G401 (cell line): ENCODE measurements at places on chromosomes 3 and 15.
A peak's percentile ranks its signal among the peaks of the same experiment; 100 is the strongest.

GRCh38 chr3:45507820-45508317 lies 86.7 kb upstream of the LIMD1 start:
- no peak for DNase-seq

GRCh38 chr3:62467966-62468722 lies 94.8 kb upstream of the FEZF2 start:
- DNase-seq: no peak

DNA sequence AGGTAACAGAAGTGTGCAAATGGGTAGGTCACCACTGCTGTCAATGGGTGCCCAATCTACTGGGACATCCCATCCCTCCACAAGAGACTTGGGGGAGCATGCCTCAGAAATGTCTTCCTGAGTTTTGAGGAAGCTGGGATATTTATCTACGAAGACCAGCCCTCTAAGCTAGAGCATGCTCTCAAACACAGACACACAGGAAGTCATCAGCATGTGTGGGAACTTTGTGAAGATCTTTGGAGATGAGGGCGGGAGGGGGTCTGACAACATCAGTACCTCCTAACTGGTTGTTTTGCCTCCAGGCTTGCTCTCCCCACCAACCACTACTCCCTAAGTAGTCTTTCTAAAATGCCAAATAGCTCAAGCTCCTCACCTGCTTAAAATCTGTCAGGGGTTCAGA lies 3.5 kb upstream of the MEF2A start:
- no peak for DNase-seq

DNA sequence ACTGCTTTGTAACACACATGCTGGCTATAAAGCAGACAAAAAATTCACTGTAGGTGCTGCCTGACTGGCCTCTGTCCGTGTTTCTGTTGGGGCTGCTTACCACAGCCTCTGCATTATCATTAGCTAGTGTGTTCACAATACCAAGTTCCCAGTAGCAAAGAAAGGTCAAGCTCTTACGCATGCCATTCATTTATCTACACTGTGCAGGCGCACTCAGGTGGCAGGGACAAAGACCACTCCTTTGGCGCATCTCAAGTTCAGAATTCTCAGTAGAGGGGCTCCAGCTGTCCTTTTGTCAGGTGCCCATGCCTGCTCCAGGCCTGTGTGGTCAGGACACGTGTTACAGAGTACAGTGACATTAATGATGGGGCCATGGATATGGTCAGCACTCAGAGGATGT lies 22.3 kb downstream of the MLH1 start:
- DNase-seq: no peak

DNA sequence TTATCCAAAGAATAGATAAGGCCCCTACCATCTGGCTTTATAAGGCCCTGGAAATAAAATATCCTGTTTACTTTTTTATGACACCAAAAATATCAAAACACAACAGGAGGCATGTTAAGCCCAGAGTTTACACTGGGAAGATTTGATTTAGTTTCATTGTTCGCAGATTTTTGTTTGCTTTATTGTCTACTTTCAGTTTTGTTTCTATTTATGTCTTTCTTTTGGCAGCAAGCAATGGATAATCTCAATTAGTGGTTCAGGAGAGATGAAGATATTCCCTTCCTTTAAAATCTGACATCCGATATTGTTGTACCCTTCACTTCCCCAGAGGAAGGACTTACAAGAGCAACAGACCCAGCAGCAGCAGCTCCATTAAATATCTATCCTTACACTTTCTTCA lies 249.4 kb upstream of the ARPP21 start:
- no peak for DNase-seq

GRCh38 chr15:89457086-89457485 lies 39.3 kb downstream of the RHCG start:
- peak; percentile 18 for DNase-seq

- peak; percentile 14 for DNase-seq
Observed at GRCh38 chr3:66989241-66989640, 8.9 kb upstream of the KBTBD8 start.

- DNase-seq: no peak
Observed at GRCh38 chr3:139928708-139929505, 6.1 kb upstream of the CLSTN2 start.

GRCh38 chr3:48930590-48930989 lies 11.9 kb downstream of the ARIH2 start:
- no peak for DNase-seq

DNA sequence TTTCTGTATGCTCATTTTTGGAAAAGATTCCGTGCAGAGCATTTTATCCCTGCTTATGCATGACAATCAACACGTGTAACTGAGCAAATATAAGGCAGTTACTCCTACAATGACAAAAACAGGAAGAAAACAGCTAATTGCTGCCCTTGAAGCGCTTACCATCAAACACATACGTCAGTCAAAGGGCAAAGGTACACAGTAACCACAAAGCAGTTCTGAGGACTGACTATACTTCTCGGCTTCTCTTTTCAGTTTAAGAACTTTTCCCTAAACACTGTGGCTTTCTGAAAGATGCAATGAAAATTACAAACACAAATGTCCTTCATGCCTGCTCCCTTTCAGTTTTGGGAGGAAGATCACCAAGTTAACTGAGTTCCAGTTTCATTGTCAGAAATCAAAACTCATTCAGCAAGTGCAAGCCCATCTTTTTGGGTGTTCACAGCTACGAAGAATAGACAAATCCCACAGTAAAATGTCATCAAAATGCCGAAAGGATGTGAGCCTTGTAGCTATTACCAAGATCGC lies 602.8 kb downstream of the FOXP1 start:
- DNase-seq: no peak

- DNase-seq: no peak
Observed at GRCh38 chr3:60757724-60758123, 493.5 kb downstream of the FHIT start.

DNA sequence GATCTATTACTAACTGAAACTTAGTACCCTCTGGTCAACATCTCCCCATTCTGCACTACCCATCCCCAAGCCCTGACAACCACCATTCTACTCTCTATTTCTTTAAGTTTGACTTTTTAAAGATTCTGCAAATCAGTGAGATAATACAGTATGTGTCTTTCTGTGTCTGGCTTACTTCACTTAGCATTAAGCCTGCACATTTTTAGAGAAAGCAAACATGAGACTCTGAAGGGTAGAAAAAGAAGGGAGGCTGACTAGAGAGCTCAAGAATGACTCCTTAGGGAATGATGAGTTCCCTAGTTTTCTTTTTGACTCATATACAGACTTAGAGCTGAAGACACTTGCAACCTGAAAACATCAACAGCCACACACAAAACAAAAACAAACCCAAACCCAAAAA lies 311.3 kb downstream of the SQOR start:
- DNase-seq: no peak

GRCh38 chr3:15681668-15682067 lies 80.1 kb downstream of the BTD start:
- DNase-seq: no peak

DNA sequence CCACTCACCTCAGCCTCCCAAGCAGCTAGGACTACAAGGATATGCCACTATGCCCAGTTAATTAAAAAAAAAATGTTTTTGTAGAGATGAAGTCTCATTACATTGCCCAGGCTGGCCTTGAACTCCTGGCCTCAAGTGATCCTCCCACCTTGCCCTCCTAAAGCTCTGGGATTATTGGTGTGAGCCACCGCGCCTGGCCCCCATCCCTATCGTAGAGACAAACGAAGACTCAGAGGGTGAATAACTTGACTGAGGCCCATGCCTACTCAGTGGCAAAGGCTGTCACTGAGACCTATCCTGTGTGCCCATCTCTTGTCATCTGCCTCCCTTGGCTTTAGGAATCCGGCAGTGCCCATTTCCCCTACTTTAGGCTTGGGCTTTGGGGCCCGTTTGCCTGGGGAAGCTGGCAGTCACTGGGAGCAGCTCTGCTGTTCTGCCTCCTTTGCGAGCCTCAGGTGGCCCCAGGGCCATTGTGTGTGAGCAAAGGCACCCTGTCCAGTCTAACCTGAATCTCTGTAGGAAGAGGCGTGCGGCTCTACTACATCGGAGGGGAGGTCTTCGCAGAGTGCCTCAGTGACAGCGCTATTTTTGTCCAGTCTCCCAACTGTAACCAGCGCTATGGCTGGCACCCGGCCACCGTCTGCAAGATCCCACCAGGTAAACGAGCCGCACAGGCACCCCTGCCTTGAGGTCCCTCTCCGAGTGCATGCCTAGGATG lies 70.1 kb downstream of the AAGAB start:
- no peak for DNase-seq

- no peak for DNase-seq
Observed at GRCh38 chr3:77186728-77187127, 146.8 kb downstream of the ROBO2 start.

DNA sequence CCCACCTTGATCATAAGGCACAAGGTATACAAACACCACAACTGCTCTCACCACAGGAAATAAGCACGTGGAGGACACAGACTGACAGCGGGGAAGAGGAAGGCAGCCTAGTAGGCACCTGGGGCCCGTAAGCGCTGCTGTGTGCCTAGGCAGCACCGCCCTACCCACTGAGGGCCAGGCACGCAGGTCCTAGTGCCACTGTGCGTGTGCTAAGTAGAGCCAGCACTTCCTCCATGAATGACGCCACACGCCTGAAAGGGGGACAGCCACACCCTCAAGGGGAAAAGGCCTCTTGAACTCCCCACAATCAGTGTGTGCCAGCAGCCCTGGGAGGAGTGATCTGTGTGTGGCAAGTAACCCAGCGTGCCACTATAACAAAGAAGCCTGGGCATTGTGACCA lies 73.0 kb downstream of the ATP1B3 start:
- no peak for DNase-seq

DNA sequence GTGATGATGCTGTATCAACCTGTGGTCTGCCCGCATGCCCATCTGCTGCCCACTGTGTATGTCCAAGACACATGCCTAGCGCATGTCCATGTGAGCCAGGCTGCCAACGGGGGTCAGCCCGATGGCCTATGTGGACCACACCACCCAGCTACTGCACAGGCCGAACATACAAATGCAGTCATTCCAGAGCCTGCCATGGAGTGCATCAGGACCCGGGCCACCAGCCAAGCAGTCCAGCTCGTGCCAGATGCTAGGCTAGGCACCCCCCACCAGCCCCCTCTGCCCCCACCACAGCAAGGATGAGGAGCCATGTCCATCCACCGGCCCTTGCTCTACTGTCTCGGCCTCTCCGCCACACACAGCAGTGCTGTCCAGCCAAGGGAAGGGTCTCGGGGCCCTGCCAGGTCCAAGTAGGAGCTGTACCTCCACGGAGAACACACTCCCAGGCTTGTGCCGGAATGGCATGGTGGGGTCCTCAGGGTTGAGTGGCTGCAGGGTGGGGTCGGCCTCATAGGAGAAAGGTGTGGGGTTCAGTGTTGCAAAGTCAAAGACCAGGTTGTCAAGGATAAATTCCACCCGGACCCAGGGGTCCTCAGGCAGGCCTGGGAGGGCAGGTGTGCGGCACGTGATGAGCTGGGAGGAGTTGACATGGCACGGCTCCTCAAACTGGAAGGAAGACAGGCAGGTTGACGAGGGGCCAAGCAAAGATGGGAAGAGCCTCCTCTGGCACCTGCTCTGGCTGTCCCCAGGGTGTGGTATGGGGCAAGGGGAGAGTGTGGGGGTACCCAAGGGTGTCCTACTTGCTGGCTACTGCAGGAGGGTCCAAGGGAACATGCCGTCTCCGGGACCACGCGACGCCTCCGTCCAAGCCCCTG lies 15.3 kb downstream of the PLXNB1 start:
- no peak for DNase-seq

DNA sequence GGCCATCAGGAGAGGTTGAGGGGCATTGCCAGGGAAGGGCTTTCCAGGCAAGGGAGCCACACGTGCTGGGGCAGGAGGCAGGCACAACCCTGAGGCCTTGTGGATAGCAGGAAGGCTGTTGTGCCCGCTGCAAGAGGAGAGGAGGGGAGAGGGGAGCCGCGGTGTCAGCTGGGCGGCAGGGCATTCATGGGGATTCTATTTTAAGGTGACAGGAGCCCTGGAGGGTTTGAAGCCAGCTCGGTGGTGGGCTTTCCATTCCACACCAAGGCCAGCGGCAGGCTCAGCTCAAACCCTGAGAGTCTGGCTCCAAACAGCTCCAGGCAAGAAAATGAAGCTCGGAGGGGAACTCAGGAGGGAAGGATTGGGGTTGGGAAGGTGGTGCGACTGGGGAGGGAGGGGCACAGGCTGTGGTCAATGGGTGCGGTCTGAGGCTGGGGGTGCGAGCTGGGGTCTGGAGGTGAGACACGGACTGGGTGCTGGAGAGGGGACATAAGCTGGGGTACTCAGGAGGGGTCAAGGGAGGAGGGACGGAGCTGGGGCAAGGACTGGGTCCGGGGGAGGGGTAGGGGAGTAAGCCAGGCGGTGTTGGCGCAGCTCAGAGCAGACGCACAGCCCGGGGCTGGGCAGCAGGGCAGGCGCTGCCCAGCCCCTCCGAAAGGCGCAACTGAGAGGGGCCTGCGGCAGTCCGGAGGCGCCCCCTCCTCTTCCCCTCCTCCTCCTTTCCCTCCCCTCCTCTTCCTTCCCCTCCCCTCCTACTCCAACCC lies 43.4 kb downstream of the TPRA1 start:
- no peak for DNase-seq

DNA sequence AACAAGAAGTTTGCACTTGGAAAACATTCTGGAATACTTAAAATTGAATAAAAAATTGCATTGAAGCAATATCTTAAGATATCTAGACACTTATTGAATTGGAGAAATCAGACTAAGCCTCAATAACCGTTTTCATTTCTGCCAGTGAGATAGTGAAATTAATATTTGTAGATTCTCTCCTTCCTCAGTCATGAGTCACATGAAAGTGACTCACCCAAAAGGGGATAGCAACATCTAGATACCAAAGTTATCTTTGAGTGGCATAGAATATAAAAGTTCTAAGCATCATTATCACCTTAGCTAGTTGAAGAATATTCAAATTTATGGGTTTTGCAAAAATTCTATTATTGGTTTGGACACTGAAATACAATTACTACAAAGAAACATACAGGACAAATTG lies 614.8 kb upstream of the ZNF717 start:
- no peak for DNase-seq

DNA sequence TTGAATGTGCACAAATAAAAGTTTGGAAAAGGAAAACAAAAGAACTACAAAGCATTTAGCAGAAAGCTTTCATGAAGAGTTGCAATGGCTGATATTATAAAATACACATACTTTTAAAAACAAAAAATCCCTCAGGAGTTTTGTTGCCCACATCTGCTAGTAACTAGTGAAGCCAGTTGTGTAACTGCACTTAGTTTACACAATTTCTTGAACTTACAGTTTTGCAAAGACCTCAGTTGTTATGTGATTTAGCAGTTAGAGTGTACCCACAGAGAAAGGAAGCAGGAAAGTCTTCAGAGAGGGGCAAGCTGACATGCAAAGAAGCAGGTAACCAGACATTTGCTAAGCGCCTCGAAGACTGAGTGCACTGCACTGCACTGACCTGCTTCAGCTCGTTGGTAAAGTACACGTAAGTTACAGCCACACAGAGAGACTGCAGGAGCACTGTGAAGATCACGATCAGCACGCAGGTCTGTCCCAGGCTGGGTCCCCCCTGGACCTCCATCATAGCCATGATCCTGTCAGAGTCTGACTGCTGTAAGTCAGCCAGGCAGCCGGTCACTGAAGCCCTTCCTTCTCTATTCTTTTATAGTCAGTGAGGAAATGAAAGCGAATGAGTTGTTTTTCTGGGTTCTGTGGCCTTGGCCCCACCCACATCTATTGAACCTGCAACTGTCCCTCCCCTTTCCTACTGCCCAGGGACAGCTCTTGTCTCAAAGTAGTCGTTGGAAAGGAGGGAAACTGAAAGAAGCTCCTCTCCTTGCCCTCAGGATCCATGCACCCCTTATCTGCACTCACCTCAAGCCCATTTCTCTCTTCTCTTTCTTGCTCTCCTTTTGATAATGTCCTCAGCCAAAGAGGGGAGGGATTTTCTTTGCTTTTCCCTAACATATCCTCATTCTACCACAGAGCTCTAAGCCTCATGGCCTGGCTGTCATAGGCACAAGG lies at the start of gene TNFSF10:
TSS of gene TNFSF10 (minus strand) at position 560 of the 948 bp plus-strand sequence. CDS start at position 514, 46 bp downstream.
- no peak for DNase-seq
